ENCODE measurements at places on chromosomes 2 and 18.

DNA sequence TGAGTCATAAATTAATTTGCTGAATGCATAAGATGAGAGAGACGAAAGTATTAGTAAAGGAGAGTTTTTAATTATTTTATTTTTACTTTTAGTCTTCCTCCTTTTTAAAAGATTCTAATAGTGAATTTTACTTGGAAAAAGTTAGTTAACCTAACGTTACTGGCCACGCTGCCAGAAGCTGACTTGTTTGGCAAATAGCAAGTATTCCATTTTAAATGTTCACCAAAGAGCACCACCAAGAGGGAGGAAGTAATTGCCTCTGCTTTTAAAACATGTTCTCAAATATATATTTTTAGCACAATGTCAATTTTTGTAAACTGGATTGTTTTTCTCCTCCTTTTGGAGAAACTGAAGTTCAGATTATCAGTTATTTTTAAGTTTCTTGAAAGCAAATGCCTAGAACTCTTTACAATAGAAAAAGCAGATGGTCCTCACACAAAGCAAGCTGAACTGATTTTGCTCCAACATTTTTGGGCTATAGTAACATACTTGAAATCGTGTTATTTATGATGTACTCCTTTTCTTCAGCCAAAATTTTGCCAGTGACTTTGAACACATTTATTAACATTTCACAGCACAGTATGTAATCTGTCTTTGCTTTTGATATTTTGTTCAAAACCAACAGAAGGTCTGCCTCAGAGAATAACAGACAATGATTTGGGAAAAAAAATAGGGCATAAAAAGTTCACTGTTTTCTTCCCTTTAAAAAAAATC, 1311.0 kb upstream of the FAM98A start:
- no peak for DNase-seq

- DNase-seq, result no peak
These were observed 1232.3 kb upstream of the ZEB2 start for GRCh38 chr2:145752091-145752806.

GRCh38 chr2:65390134-65390533, 42.3 kb downstream of the SPRED2 start:
- no peak for DNase-seq

- no peak for DNase-seq
These were observed 116.1 kb upstream of the GPC1 start for GRCh38 chr2:240319221-240319854.

DNA sequence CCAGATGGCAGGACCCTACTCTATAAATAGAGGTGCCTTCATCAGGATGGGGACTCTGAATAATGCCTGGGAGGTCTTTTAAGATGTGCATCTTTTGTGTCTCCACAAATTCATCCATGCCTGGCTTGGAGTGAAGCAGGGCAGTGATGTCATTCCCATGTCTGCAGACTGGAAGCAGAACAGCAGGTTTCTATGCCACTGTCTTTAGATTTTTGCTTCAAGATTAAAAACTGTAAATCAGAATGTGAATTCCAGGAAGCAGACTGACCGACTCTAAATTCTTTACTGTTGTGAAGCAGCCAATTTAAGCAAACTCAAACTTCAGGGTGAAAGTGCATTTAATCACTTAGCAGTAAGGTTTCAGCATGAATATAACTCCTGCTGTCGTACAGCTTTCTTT, 159.3 kb downstream of the SCG2 start:
- DNase-seq, result no peak

DNA sequence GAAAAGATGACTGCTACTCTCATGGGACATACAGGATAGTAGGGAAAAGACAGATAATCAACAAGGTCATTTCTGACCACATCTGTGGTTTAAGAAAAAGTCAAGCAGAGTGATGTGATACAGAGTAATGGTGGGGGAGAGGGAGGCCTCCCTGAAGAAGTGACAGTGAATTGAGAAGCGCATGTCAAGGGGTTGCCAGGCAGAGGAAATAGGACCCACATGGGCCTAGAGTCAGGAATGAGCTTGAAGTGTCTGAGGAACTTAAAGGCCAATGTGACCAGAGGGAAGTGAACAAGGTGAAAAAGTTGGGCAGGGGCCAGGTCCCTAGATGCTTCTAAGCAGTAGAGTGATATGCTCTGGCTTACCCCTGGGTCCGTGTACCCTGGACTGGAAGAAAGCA, 113.5 kb upstream of the PPP1CB start:
- no peak for DNase-seq

GRCh38 chr18:48493434-48494230, 45.2 kb upstream of the CTIF start:
- no peak for DNase-seq

DNA sequence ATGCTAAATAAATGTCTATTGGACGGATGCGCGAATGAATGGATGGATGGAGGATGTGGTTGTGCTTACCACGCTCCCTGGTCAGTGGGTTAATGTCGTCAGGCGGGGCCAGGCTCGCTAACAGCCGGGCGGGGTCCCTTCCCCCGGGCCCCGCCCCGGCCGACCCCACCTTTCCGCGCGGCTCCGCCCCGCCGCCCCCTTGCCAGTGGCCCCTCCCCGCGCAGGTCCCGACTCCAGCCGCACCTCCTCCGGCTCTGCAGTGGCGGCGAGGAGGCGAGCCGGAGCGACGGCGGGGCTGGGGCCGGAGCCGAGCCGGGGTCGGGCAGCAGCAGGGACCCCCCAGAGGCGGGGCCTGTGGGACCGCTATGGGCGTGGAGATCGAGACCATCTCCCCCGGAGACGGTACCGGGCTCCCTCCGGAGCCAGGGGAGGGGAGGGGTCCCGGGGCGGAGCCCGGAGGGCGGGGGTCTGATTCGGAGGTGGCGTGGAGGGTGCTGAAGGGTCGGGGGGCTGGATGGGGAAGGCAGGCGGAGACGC, at the start of gene FKBP1B:
FKBP1B (plus strand) TSS at position 257 of the 537 bp plus-strand sequence; CDS start at position 366, 109 bp downstream.
- no peak for DNase-seq

GRCh38 chr2:237222178-237222577, 136.5 kb downstream of the COPS8 start:
- peak; percentile 97 for DNase-seq

- DNase-seq, result no peak
These were observed 65.8 kb downstream of the UGGT1 start for GRCh38 chr2:128156812-128157211.

DNA sequence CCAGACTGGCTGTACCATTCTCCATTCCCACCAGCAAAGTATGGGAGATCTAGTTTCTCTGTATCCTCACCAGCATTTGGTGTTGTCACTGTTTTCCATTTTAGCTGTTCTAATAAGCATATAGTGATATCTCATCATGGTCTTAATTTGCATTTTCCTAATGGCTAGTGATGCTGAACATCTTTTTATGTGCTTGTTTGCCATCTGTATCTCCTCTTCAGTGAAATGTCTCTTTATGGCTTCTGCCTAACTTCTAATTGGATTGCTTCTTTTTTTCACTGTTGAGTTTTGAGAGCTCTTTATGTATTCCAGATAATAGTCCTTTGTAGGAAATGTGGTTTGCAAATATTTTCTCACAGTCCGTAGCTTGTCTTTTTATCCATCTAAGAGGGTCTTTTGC, 18.9 kb upstream of the BIN1 start:
- no peak for DNase-seq

Measured in GM04503 (cell line).